NCI-H1105 (cell line): ENCODE measurements at places on chromosomes 3 and 15.

- DNase-seq, result no peak
Observed at GRCh38 chr3:117550766-117551165, 841.2 kb downstream of the TUSC7 start.

- DNase-seq, result peak; percentile 80
Observed at GRCh38 chr3:155744626-155745324, at the start of gene PLCH1. Gene PLCH1 (minus strand): TSS chr3:155745071. CDS start chr3:155704224, 40,847 bp downstream.

DNA sequence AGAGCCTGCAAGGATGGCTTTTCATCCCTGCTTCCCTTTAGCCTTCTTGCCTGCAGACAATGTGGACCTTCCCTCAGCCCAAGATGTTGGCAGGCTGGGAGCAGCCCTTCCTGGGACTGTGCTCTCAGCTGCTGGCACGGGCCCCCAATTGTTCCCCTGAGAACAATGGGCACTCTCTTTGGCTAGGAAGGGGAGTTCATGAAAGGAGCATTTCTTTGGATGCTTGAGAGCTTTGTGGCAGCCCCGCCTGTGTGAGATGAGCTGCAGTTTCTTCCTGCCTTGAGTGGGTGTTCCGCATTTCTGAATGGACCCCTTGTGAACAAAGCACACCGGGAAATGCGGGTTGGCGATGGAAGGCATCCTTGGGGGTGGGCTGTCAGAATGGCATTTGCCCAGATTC lies 35.0 kb upstream of the BSN start:
- no peak for DNase-seq

DNA sequence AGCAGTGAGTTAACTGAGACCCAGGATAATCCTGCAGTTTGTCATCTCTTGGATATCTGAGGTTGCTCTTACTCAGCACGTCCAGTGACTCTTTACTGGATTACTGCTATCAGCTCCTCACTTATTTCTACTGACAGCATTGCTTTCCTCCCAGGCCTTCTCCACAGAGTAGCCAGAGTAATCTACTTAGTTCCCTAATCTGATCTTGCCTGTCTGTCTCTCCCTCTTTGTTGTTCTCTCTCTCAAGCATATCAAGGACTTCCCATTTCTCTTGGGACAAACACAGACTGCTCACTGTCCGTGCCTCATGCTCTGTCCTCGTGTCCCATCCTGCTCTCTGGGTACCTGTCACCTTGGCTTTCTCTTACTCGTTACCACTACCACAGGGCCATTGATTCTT lies 376.2 kb downstream of the FEZF2 start:
- no peak for DNase-seq

GRCh38 chr3:55555873-55556618 lies 68.9 kb upstream of the WNT5A start:
- no peak for DNase-seq

- no peak for DNase-seq
Observed at GRCh38 chr3:112360561-112360960, 27.6 kb downstream of the CD200 start.

- DNase-seq, result no peak
Observed at GRCh38 chr3:188749010-188749617, 422.7 kb upstream of the TPRG1 start.

GRCh38 chr15:28132524-28133275 lies 33.6 kb upstream of the OCA2 start:
- DNase-seq, result no peak

DNA sequence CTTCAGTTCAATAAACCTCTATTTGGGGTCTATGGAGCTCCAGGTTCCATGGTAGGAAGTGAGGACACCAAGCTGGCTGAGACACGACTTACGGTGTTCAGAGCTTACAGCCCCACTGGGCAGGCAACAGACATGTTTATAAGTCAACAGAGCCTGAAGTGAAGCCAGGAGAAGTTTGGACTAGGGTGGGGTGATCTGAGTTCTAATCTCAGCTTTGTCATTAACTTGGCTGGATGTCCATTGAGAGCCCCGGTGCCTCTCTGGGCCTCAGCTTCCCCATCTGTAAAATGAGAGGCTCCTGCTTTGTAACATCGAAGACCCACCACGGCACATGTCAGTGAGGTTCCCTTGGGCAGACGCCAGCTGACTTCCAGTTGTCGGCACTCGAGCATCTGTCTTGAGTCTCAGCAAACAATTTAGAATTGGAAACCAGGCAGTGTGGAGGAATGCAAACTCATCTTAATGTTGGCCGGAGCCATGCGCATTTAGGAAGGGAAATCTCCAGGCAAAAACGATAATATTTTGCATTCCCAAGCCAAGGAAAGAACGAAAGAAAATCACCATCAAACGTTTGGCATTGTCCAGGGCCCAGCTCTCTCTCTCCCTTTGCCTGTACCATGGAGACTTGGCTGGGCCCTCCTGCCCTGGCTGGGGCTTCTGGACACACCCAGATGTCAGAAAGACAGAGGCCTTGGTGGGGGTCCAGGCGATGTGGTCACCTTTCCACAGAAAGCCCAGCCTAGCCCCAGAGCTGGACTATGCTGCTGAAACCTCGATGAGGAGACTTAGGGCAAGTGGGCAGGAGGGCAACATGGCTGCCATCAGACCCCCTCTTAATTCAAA lies 18.4 kb downstream of the ITGA11 start:
- DNase-seq, result no peak

DNA sequence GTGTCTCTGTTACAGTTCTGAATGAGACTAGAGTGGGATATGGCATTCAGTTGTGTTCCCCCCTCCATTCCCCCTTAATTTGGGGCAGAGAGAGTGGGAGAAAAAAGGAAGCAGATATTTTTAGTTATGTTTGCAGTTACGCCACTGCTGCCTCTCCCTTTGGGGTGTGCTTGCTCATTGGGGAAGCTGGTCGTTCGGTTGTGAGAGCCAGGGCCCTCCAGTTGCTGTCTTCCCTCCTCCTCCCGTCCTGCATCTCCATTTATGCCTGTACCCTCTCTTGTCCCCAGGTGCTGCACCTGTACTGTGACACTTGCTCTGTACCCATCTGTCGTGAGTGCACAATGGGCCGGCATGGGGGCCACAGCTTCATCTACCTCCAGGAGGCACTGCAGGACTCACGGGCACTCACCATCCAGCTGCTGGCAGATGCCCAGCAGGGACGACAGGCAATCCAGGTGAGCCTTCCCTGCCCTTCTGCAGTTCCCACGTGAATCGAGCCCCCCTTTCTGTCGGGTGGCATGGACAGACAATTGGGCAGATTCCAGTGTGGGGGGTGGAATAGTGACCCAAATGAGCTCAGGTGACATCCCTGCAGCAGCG lies 55.8 kb downstream of the TRIM71 start:
- DNase-seq, result no peak

- DNase-seq, result no peak
Observed at GRCh38 chr3:172280406-172281051, 167.7 kb downstream of the GHSR start.

DNA sequence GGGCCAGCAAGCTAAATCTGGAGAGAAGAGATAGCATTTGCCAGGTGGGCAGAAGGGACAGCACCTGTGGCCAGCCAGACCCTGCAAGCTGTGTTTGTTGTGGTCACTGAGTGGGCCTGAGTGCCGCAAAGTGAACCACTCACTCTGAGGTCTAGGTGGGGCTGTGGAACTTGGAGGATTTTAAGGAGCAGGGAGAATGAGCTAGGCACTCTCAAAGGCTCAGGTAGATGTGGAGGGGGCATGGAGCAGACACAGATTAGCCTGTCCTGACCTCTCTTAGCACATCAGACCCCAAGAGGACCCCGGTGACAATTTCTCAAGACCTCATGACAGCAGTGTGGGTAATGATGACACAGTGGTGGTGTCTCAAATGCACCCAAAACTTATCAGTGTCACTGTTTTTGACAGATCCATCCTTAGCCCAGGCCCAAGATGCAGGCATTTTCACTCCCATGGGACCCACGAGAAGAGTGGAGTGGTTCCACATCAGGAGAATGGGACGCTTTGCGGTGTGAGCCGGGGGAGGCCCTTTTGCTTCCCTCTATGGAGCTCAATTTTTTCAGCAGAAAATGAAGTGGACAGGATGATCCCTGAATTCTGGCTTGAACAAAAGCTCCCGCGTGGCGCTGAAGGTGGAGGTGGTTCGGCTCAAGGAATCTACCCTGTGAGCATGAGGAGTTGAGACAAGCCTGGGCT lies 43.8 kb upstream of the TLE3 start:
- no peak for DNase-seq

DNA sequence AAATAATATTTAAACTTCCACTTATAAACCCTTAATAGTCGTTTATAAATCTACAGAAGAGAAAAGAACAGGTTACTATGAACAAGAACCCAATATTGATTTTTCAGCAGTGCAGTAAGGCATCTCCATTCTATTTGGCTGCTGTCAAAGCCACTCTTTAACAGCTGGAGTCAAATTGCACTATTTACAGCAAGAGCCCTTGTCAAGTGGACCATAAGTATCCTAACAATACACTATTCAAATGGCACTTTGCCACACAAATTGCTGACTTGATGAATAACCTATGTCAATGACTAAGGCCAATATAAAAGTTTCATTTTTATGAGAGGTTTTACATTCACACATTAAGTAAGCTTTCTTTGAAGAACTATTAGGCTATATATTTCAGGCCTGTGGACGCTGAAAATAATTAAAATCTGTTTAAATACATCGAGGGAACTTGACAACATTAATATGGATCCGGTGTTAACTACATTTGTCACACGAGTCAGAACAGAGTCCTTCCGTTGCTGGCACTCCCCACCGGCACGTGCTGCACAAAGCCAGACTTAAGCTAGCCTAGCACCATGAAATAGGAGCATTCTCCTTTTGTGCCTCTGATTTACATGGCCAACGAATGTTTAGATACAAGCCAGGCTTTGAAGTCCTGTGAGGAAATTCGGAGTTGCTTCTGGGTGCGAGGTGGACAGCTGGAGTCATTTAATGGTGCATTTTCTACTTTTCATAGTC lies 100.5 kb downstream of the WDR72 start:
- DNase-seq, result peak; percentile 84

- DNase-seq, result no peak
Observed at GRCh38 chr3:177179281-177180067, 17.8 kb downstream of the TBL1XR1 start.

GRCh38 chr3:196440041-196440537 lies 7.9 kb upstream of the UBXN7 start:
- no peak for DNase-seq

DNA sequence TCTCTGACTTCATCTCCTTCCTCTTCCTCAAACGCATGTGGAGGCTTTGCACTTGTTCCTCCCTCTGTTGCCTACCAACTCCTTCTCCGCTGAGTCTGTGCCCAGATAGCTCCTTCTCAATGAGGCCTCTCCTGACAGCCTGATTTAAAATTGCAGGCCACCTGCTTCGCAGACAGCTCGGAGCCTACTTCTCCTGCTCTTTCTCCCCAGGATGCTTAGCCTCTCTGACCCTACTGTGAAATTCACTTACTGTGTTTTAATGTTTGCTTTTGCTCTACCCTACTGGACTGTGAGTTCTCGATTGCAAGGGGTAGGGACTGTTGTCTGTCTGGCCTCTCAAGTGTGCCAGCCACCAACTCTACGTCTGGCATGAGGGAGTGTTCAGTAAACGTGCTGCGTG lies 83.4 kb downstream of the EEFSEC start:
- peak; percentile 57 for DNase-seq

DNA sequence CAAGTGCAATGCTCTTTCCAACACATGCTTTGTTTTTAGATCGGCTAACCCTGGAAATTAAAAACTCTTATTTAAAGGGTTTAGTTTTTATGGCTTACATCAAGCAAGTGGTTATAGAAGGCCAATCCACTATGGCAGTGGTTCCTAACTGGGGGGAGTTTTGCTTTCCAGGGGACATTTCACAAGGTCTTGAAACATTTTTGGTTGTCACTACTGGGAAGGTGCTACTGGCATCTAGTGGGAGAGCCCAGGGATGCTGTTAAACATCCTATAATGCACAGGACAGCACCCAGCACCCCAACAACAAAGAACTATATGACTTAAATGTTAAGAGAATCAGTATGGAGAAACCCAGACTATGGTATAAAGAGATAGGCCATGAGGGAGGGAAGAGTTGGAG lies 439.0 kb downstream of the NTRK3 start:
- DNase-seq, result no peak

- DNase-seq, result no peak
Observed at GRCh38 chr3:186241910-186242821, 119.9 kb downstream of the DGKG start.

DNA sequence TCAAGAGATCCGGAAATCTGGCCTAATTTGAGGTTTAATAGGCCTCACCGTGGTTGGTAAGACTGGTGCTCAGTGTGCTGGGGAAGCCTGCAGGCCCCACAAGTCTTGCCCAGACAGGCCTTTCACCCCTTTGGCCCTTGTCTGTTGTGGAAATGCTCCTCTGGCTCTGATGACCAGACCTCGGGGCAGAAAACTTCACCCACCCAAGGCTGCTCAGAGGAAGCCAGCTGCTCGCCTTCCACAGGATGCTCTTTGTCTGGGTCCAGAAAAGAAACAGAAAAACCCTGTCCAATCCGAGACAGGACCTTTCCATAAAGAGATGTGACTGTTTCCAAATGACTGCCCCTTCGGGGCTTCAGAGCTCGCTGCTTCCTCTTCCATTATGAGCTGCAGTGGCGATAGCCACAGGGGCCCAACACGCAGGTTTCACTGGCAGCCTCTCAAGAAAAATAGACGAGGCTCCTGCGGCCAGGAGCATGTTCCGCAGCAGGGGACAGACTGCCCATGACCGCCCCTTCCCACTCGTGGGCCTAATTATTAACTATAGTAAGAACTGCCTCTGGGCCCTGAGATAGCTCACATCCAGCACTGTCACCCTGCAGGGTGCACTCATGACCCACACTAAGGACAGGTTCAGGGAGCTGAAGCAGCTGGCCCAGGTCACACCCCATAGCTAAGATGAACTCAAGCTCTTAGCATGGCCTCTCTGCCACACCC lies 6.8 kb upstream of the SNX22 start:
- DNase-seq, result no peak

DNA sequence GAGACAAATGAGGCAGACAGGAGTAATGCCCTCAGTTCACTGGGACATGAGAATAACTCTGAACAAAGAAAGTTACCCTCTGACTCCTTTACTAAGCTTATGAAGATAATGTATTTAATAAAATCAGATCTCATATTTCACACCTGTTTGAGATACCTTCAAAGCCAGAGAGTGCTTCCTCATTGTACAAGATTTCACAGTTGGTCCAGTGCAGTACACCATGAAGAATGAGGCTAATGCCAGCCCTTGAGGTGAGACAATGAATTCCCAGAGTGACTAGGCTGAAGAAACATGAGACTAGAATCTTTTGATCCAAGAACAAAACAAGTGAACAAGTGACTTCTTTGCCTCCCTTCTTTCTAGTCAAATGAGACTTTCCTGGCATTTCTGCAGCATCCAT lies 1133.8 kb downstream of the TUSC7 start:
- DNase-seq, result no peak
